NCI-H1694 treated with DMSO at 0.1 percent for 48 hours (cell line): ENCODE measurements at places on chromosomes 6 and 20.

DNA sequence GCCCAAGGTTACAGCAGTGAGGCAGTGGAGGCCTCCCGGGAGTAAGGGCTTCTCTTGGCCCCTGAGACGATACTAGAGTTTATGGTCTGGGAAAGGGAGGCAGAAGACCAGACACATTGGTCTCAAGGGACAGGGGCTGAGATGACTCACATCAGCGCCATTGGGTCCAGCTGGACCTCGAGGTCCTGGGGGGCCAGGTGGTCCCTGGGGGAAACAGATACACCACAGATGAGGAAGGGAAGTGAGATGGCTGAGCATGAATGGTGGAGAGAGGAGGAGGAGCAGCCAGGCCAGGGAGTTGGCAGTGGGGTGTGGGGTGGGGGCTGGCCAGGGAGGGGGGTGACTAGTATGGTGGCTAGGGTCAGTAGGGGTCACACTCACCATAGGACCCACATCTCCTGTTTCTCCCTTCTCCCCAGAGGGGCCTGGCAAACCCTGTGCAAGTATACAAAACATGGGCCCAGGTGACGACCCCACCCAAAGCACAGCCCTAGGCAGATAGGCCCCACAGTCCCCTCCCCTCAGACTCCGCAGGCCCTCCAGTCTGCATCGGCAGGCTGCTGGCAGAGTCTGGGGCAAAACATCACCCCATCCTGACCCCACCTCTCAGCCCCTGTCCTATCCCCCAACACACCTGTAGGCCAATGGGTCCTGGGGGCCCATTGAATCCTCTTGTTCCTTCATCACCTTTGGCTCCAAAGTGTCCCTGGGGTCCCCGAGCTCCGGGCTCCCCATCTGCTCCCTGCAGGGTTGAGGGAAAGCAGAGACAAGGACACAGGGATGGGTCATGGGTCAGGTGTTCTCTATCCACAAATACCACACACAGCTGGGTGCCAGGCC lies 21.9 kb downstream of the COL11A2 start:
- no peak for DNase-seq

DNA sequence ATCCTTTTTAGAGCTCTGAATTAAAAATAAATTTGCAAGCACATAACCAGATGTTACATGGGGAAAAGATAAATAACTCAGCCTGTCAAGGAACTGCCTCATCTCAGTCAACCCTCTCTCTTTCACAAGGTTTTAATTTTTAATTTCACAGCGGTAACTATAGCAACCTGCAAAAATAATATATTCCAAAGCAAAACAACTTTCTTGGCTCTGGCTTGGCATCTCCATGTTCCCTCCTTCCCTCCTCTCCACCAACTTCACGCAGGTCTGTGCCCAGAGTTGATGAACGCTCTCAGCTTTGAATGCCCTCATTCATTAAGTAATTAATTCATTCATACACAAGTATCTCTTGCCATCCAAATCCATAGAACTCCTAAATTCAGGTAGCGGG lies 32.5 kb upstream of the SIRPA start:
- DNase-seq: no peak

DNA sequence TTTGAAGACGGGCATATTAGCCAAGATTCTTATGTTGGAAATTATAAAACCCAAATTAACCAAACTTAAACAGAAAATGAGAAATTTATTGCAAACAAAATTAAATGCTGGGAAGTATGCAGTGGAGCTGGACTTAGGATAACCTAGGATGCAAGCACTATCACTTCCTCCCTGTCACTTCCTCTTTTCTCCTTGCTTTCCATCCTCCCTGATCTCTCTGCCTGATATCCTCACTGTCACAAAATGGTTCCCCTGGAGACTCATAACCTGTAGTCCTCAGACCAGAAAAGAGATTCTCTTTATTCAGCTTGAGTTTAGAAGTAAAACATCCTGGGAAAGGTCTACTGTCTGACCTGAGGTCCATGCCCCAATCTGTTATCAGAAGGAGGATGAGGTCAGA lies 7.4 kb upstream of the KLHL32 start:
- DNase-seq: no peak

- DNase-seq: no peak
Observed at GRCh38 chr6:109117346-109118035, 22.2 kb downstream of the CEP57L1 start.

- no peak for DNase-seq
Observed at GRCh38 chr20:18567739-18568091, 483 bp downstream of the SMIM26 start.

- DNase-seq: no peak
Observed at GRCh38 chr6:131305037-131305850, 170.0 kb downstream of the AKAP7 start.

DNA sequence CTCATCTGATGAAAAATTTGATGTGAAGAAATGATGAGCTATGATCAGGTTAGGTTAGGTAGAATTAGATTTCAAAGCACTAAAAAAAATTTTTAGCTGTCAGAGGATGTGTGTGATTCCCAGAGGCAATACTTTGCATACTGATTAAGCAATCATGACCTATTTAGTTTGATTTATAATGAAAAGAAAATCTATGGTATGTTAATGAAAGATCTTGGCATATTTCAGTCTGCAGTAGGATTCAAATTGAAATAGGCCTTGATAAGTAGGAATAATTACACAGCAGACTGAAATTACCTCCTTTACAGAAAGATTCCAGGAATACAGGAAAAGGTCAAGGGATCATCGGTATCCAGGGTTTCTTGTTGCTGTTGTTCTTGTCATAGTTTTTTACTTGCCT lies 69.3 kb downstream of the HDDC2 start:
- no peak for DNase-seq

DNA sequence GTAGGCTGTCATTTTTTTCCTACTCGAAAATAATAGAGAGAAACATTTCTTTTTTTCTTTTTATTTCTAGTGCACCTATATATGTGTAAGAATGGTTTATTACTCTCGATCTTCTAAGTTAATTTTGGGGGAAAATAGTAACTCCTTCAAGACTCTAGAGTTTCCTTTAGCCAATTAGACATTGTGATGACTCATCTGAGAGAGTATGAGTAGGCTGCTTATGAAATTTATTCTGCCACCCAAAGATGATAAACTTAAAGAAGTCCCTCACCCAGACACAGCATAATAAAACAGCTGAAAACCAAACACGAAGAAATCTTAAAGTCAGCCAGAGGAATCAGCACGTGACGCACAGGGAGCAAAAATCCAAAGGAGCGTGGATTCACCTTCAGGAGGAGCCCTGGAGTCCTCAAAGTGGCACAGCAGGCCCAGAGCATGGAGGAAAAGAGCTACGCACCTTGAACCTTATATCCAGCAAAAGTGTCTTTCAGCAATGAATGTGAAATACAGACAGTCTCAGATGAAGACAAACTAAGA lies 81.9 kb downstream of the ERMARD start:
- no peak for DNase-seq

- DNase-seq: no peak
Observed at GRCh38 chr6:84445068-84445467, 217.6 kb upstream of the CEP162 start.

GRCh38 chr20:50642288-50642803 lies 49.0 kb downstream of the RIPOR3 start:
- DNase-seq: no peak

DNA sequence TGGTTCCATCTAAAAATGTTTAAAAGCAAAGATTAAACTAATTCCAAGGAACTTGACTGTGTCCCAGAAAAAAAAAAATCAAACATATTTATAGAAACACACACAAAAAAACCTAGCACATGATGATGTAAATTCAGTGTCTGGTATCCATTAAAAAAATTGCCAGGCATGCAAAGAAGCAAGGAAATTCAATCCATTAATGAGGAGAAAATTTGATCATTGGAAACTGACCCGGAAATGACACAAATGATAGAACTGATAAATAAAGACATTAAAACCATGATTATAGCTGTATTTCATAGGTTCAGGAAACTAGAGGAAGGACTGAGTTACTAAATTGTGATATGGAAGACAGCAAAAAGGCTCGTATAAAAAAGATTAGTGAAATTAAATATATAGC lies 34.7 kb downstream of the PDYN start:
- DNase-seq: no peak

- no peak for DNase-seq
Observed at GRCh38 chr6:2770171-2770570, 5.0 kb downstream of the WRNIP1 start.

DNA sequence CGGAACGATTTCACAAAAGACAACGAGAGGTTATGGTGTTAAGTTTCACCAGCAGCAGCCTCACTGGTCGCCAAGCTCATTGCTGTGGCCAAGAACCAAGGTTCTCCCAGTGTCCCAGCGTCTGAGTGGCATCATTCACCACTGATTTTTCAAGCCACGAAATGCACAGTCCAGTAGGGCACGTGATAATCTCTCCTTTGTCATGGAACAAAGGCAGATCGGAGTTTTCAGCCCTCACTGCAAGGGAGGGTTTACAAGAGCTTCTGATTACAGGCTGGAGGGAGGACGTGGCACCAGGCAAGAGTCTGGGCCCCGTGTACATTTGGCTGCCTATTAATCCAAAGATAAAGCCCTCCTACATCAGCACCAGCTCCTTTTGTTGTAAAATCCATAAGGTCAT lies 2.0 kb downstream of the CD24 start:
- DNase-seq: no peak

GRCh38 chr6:87401832-87402231 lies 5.9 kb upstream of the CFAP206 start:
- no peak for DNase-seq

- DNase-seq: no peak
Observed at GRCh38 chr6:23277521-23278179, 708.3 kb downstream of the HDGFL1 start.

DNA sequence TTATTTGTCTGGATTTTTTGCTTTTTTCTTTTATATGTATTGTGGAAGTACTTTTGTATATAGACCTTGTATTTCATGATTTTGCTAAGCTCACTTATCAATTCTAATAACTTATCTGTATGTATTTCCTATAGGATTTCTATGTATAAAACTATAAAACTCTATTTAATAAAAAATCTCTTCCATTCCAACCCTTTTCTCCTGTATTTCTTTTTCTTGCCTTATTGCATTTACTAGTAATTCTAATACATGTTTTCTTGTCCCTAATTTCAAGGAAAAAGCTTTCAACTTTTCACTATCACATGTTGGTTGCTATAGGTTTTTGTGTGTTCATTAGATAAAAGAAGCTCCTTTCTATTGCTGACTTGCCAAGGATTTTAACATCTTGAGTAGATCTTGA lies 125.3 kb downstream of the MBOAT1 start:
- DNase-seq: no peak

DNA sequence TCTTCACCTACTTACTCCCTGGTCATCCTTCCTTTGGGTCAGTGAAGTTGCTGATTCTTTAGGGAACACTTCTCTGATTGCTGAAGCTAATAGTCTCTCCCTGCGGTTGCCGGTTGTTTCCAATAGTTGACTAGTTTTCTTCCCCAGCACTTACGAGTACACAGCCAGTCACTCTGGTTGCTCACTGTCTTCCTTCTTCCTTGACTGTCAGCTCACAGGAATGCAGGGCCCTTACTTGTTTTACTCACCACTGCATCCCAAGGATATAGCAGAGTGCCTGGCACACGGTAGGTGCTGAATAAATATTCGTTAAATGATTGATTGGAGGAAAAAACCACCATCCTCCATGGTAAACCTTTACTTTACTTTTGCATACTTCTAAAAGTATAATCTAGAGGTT lies 345.0 kb downstream of the QKI start:
- no peak for DNase-seq

- no peak for DNase-seq
Observed at GRCh38 chr6:99741092-99741491, 134.5 kb downstream of the PRDM13 start.

- no peak for DNase-seq
Observed at GRCh38 chr6:119347466-119348095, 2.0 kb downstream of the MAN1A1 start.

GRCh38 chr6:119501798-119502483 lies 152.4 kb upstream of the MAN1A1 start:
- DNase-seq: no peak

GRCh38 chr20:56924292-56925081 lies 295.4 kb downstream of the TFAP2C start:
- DNase-seq: no peak

DNA sequence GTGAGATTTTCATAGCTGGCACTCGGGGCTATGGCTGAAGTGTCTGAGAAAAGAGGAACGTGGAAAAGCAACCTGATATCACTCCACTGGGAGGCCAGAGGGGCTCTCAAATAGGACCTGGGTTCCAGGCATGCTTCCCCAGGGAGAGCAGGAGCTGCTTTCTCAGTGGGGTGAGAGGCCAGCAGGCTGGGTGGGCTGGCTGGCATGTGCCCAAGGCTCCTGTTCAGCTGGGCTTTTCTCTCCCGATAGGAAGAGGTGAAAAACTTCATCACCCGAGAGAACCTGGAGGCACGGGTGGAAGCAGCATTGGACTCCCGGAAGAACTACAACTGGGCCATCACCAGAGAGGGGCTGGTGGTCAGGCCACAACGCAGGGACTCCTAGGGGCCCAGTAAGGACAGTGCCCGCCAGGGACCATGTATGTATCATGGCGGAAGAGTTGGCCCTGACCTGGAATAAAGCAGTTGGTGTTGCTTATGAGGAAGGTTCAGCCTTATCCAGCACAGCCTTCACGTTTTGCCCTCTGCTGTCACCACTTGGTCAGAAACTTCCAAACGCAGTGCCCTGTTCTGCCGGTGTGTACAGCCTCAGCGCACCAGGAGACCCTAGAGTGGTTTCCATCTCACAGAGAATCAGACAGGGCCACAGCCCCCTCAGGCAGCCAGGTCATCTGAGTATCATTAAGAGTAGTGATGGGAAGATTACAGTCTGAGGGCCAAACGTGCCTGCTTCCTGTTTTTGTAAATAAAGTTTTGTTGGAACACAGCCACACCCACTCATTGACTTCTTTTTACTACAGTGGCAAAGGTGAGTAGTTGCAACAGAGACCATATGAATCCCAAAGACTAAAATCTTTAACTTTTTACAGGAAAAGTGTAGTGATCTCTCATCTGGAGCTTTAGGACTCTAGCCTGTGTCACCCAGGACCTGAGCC lies 1.9 kb downstream of the MRPS26 start:
- DNase-seq: no peak

- DNase-seq: no peak
Observed at GRCh38 chr6:149046822-149047246, 270.7 kb upstream of the TAB2 start.

DNA sequence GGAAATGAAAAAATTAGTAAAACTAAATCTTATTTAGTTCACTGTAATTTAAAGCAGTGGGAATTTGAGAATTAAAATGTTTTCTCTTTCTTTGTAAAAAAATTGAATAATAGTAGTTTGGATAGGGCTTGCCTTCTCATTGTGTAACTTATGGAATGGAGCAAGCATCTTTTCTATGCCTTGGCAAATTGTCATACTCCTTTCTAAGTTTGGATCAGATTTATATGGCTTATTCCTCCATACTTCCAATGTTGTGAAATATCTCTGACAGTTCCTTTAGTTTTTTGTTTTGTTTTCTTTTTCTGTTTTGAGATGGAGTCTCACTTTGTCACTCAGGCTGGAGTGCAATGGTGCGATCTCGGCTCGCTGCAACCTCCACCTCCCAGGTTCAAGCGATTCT lies 176.4 kb downstream of the SAMD5 start:
- no peak for DNase-seq

GRCh38 chr6:5878792-5879191 lies 127.9 kb downstream of the NRN1 start:
- no peak for DNase-seq
